ENCODE measurements at places on chromosomes 6 and 20.

GRCh38 chr6:144856622-144857021 lies 571.5 kb downstream of the UTRN start:
- DNase-seq: no peak

DNA sequence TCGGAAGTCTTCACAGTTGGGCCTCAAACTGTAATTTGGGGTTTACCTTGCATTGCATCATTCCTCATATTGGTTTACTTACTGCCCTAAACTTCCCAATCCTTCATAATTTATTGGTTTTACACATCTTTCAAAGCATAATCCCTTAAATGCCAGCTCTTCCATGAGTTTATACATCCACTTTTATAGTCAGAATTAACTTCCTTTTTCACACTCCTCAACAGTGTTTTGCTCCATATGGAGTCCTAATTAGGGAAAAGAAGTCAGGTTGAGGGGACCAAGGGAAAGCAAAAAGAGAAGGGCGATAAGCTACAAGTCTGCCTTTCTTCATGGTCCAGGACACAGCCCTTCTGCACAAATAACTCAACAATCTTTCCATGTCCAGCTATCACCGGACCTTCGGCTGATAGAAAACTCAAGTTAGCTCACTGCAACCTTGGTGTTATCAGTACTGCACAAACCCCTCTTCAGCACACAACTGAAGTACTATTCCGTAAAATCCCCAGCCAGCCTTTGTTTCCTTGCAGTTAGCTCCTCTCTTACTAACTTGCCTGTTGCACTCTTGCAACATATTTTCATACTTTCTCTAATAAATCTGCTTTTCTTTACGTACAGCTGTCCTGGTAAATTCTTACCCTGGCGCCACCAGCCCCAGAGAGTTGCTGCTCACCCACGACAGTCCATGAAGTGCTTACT lies 2.0 kb downstream of the EEF1E1 start:
- no peak for DNase-seq

DNA sequence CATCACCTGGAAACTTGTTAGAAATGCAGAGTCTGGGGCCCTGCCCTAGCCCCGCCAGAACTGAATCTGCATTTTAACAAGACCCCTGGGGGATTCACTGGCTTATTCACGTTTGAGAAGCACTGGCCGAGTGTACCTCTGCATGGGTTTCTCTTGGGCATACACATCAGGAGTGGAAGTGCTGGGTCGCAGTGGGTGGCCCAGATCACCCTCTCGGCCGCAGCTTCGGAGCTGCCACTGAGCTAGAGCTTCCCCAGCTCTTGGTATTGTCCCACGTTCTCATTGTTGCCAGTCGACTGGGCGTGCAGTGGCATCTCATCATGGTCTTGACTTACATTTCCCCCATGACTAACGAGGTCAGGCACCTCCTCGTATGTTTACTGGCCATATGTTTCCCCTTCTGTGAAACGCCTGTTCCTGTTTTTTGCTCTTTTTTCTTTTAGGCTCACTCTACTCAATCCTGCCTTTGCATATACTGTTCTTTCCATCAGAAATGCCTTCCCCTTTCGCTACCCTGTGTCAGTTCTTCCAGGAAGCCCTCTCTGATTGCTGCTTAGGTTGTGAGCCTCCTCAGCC lies 3.0 kb upstream of the DLGAP4 start:
- DNase-seq: no peak

GRCh38 chr20:57251344-57251743 lies 15.1 kb downstream of the BMP7 start:
- no peak for DNase-seq

- DNase-seq: no peak
Observed at GRCh38 chr6:71599359-71599758, 287.0 kb upstream of the RIMS1 start.

DNA sequence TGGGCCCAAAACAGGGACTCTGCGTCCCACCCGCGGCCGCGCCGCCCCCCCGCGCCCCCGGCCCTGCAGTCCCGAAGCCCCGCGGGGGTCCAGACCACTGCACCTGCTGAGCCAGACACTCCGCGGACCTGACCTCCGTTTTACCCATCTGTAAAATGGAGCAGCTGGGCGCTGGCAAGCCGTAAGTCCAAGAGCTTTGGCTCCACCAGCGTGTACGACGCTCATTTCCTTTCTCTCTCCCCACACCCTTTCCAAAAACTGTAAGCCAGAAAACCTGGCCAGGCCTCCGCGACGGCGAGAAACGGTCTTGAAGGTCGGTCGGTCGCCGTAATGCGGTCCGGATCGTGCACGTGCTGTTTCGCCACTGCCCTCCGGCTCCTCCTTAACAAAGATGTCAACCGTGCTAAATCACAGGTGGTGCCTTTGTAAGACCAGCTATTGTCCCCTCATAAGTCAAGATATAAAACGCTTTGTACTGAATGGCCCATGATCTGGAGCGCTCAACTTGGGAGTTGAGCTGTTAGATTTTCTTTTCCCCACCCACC lies 7.8 kb upstream of the NR2E1 start:
- no peak for DNase-seq

DNA sequence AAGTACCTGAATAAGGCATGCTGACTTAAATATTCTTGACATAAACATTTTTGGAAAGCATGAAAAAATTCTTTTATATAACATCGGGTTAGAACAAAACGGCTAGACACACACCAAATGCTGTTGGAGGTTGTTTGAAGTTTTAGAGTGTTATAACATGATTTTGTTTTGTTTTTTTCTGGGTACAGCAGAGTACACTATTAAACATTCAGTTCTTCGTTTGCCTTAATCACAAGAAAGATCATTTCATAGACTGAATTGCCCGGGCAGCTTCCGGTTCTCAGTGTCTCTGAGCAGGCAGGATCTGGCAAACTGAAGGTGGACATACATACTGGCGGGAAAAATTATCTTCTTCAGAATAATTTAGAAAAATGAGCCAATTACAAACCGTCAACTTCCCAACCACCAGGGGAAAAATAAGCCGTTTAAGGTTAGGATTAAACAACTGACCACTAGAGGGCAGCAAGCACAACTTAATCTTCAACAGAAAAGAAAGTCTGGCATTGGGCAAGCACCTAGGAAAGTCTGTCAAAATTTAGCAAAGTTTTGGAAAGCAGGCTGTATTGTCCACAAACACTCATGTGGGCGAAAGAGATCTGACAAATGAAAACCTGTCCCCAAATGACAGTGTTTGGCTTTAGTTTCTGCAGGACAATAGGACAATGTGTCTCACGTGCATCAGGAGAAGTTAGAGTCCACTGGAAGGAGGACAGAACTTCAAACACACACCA lies 15.0 kb downstream of the ZNF217 start:
- DNase-seq: no peak

- DNase-seq: no peak
Observed at GRCh38 chr6:166285233-166285632, 23.0 kb downstream of the PRR18 start.

GRCh38 chr6:87243812-87244211 lies 78.6 kb upstream of the SMIM8 start:
- DNase-seq: no peak

- no peak for DNase-seq
Observed at GRCh38 chr6:11291582-11291981, 59.1 kb upstream of the NEDD9 start.

- no peak for DNase-seq
Observed at GRCh38 chr20:23215344-23215995, 129.3 kb upstream of the CD93 start.

DNA sequence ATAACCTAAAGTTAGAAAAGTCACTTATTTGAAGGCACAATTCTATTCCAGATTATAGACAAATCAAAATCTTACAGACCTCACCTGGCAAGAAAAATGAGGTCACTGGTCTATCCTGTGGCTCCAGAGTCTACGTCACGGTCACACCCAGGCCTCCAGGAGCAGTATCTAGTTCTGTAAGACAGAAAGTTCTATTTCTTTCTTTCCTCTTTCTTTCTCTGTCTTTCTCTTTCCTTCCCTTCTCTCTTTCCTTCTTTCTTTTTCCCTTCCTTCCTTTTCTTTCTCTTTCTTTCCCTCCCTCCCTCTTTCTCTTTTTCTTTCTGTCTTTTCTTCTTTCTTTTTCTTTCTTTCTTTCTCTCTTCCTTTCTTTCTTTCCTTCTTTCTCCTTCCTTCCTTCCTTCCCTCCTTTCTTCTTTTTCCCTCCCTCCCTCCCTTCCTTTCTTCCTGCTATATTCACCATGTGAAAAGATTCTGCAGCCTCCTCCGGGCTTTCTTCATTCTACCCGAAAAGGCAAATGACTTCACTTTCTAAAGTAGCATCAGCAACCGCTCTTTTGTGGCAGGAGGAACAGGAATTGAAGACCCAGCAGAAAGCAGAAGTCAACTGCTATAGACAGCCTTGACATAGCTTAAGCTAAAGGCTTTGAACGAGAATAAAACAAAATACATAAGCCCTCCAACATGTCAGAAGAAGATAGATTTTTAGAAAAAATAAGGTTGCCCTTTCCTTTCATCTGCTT lies 83.9 kb upstream of the SIRPG start:
- DNase-seq: no peak

DNA sequence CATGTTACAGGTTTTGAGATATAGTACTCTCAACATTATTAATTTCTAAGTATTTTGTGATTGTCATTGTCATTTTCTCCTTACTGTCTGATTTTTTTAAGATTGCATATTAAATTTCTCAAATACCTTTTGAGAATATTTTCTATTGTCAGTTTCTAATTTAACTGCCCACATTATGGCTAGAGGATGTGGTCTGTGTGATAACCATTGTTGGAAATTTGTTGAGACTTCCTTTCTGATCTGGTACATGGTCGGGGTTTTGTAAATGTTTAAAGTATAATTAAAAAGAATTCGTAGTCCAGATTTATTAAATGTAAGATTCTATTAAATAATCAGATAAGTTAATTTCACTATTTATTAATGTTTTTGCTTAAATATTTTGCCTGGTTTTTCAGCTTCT lies 60.1 kb downstream of the SLX4IP start:
- DNase-seq: no peak

DNA sequence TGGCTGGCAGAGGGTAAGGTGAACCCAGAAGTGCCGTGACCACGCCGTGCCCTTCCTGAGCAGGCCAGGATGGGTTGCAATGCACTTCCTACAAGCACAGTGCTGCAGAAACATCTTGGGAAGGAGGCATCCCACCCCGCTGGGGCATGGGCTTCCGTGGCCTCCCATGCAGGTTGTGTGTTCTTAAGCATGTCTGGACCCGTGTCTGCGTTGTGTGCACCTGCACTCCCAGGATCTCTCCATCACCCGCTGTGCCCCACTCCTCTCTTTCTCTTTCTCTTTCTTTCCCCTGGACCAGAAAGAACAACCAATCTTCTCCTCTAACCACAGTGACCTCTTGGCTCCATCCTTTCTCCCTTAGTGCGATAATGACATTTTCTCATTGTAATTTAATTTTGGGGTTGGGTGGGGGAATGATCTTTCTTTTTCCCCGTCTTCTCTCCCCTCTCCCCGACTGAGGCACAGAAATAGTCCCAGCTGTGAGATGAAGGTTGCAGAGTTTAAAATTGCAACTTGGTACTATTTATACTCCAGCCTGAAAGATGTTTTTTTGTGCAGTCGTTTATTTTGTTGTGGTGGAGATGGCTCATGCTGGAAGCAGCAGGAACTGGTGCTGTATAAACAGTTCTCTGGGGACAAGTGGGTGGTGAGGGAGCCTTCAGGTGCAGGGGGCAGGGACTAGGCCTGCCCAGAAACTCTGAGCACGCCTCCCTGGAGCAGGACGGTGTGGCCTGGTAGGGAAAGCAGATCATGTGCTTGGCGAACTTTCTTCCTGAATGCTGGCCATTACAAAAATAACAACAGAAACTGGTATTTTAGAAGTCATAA lies 20.5 kb downstream of the BCAS4 start:
- no peak for DNase-seq

- DNase-seq: no peak
Observed at GRCh38 chr6:134322216-134322615, 4.3 kb upstream of the SGK1 start.

DNA sequence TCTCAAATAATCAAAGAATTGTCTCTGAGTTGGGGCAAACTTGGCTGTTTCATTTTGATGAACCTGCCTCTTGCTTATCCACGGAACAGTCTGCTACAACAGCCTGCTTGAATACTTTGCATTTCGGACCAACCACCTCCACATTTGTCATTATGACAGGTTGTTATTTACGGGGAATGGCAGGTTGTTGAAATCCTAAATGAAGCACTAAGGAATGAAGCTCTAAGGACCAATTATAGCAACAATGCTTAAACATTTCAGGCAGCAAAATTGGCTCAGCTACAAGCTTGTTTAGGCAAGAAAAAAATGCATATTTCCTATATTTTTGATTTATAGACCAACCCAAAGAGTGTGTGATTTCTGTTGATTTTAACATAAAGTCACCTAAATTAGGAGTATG lies 84.5 kb downstream of the MAP3K7 start:
- no peak for DNase-seq

DNA sequence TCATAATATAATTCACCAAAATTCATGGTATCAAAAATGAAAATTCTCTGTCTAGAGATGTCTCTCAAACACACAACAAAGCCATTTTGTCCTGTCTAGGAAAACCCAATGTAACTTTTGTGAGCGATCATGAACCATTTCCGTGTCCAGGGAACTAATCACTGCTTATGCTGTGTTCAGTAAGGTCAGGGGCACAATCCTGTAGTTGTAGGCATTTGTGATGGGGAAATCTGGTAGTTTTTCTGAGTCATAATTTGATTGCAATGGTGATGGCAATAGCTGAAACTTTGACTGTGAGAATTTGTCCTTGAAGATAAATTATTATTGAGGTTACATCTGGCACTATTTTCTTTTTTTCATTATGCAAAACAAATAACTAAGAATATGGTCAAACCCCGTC lies 21.0 kb upstream of the GCLC start:
- no peak for DNase-seq

- no peak for DNase-seq
Observed at GRCh38 chr6:121993362-121993761, 406.1 kb upstream of the HSF2 start.

- peak; percentile 2 for DNase-seq
Observed at GRCh38 chr6:29071831-29072723, 15.0 kb downstream of the OR2B3 start.

GRCh38 chr6:117771403-117771802 lies 96.1 kb downstream of the NUS1 start:
- no peak for DNase-seq

GRCh38 chr6:20744911-20745557 lies 210.8 kb downstream of the CDKAL1 start:
- no peak for DNase-seq

GRCh38 chr6:90803956-90804355 lies 217.1 kb upstream of the MAP3K7 start:
- no peak for DNase-seq

GRCh38 chr6:101534386-101534785 lies 140.9 kb downstream of the GRIK2 start:
- DNase-seq: no peak
